ENCODE measurements at places on chromosomes 5 and 9.

- DNase-seq = no peak
Observed at GRCh38 chr5:16245249-16245648, 65.7 kb upstream of the MARCHF11 start.

DNA sequence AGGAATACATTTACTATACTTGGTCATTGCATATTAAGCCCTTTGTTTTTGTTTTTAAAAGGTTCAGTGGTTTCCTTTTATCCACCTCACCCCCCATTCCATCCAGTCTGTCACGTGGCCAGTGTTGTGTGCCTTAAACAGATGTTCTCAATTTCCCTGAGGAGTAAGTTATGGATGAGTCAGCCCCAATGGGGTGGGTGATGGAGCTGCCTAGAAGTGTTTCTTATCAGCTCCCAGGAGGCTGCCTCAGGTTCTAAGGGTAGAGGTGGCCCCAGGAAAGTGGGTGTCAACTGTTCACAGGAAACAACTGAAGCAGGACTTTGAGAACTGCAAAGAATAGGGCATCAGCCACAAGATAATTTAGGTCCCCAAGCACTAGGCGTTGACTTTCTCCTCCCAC lies 41.1 kb downstream of the ACTBL2 start:
- no peak for DNase-seq

GRCh38 chr9:111832449-111832848 lies 37.7 kb upstream of the SHOC1 start:
- no peak for DNase-seq

DNA sequence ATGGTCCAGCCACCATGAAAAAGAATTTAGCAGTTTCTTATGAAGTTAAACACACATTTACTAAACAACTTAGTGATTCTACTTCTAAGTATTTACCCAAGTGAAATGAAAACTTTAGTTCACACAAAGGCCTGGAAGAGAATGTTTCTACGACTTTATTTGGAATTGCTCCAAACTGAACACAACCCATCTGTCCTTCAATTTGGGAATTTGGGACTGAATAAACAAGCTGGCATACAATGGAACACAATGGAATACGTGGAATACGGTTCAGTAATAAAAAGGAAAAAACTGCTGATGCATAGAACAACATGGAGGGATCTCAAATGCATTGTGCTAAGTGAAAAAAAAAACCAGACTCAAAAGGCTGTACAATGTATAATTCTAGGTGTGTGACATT lies 44.6 kb upstream of the BASP1 start:
- no peak for DNase-seq

DNA sequence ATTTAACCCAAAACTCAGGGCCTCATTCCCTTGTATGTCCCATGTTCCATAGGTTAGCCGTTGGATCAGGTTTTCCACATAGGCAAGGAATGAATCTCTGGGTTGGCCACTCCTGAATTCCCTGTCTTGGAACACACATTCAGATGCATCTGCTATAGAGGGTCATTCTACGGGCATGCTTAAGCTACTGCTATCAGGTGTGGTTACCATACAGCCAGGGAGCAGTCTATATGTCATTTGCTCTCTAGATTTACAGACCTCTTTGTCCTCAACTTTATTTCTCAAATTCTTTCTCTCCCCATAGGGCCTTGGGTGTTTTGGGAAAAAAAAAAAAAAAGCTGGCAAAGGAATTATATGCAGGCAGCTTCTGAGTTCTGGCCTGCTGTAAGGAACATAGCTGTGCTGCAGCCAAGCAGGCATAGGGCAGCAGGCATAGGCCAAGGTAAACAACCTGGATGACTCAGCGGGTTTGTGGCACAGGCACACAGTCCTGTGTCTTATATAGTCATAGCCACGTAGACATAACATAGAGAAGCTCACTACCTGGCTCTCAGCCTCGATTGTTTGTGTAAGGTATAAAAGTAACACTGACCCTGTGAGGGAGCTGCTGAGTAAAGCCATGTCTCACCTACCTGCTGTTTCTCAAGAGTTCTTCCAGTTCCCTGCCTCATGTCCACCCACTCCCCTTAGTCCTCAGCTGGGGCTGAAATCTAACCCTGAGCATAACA lies 141.5 kb downstream of the OSTF1 start:
- no peak for DNase-seq

GRCh38 chr5:22916393-22916792 lies 63.2 kb upstream of the CDH12 start:
- no peak for DNase-seq

DNA sequence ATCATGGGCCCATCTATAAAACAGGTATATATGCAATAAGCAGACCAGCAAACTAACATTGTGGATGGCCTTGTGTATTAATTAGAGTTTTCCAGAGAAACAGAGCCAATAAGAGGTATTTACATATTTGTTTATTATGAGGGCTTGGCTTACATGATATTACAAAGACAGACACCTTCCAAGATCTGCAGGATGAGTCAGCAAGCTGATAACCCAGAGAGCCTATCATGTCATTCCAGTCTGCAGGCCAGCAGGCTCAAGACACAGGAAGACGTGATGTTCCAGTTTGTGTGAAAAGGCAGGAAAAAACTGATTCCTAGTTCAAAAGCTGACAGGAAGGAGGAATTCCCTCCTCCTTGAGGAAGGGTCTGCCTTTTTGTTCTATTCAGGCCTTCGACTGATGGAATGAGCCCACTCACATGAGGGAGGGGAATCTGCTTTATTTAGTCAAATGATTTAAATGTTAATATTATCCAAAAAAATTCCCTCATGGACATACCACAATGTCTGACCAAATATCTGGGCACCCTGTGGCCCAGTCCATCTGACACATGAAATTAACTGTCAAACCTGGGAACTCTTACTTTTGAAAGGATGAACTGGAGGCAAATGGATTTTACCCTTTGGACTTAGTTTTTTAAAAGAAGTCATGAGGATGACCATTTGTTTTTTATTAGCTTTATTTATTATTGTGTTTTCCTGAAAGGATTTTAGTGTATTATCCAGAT lies 161.2 kb upstream of the CHD1 start:
- no peak for DNase-seq

GRCh38 chr5:93017849-93018248 lies 563.2 kb downstream of the NR2F1-AS1 start:
- no peak for DNase-seq

DNA sequence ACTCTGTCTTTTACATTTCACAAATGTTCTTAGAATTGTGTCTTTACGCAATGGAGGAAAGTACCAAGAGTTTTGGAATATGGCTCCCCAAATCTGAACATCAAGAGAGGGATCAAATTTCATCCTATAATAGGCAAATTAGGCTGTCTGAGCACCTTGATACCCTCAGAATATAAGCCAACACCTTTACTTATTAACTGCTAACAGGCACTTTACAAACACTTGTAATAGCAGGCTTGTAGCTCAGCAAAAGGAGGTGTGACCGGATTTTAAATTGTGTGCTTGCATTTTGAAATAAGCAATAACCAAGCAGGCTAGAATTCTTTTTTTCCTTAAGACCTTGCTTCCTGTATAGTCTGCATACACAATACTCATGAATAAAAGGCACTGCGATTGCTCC lies 92.0 kb downstream of the ATP10B start:
- DNase-seq = no peak

DNA sequence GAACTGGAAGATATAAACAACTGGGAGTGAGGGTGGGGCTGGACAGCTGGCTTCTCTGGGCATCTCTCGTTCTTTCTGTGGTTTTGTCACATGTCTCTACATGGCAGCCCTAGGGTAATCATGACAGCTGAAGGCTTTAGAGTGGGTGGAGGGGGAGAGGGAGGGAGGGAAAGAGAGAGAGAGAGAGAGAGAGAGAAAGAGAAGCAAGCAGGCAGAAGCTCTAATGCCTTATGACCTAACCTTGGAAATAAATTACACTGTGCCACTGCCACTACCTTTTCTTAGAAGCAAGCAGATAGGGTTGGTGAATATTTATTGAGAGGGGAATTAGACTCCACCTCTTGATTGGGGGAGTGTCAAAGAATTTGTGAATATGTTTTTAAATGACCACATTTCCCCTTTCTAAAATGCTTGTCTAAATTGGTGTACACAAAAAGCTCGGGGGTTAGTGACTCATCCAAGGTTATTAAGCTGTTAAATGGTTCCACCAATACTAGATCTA lies 2.6 kb upstream of the DAPK1 start:
- no peak for DNase-seq

DNA sequence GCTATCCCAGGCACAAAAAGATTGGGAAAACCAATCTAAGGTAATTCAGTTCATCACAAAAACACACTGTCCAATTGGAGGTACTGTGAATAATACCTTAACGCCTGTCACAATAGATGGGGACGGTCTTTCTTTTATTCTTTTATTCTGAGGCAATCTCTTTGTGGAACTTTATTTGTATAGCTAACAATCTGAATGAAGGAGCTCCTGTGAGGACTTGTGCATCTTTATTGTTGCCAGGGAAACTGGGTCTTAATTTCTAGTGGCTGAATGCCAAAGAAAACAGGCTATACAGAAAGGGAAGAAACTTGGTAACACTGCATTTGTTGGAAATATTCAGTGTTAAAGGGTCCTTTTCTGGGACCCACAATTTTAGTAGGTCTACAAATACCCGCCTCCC lies 546.9 kb upstream of the C9orf72 start:
- no peak for DNase-seq
